ENCODE measurements at places on chromosomes 7 and 10. TPM values are rescaled to one million over a fixed set of nuclear protein-coding genes. Genes with fewer than 3 reads are reported as not detected.

DNA sequence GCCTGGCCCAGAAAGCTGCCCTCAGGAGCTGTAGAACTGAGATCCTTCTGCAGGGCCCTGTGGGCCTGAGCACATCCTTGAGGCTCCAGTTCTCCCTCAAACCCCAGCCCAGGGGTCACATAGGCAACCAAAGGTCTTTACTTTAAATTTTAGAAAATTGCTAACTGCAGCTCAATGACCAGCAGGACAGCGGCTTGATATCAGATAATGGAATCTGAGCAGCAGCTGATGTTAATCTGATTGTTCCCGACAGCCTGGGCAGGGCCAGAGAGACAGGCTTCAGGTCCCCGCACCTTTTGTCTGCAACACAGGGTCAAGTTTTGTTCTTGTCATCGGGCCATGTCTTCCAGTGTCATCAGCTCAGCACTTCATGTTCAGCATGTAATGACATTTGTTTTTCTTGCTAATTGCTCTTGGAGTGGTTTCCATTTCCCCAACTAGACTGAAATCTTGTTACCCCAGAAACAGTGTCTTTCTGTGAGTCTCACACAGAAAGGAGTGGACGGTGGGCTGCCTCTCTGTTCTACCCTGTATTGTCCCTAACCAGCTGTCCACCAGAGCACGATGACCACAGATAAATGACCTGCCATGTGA lies 91.0 kb downstream of the PAXIP1 start:
- peaks cover 9% of the 10 kb centered on the region for H3K27me3 ChIP-seq
- H3K36me3 ChIP-seq = no peaks in the 10 kb centered on the region
- no peak for DNase-seq
- H3K4me1 ChIP-seq = no peaks in the 10 kb centered on the region
- H3K4me3 ChIP-seq = no peak overlapping the region
- H3K27ac ChIP-seq = no peak overlapping the region

DNA sequence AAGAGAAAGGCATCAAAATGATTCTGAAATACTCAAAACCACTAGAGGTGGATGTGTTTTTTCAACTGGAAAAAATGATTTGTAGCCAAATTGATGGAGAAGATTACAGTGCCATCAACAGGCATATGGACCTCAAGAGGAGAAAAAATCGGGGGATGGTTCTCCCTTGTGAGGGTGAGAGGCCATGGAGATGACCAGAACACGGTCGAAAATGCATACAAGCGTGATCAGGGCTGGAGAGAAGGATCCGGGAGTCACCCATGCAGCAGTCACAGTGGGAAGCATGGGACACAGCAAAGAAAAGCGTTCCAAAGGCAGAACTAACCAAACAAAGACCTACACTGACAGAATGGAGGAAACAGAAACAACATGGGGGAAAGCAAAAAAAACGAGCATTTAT lies 80.3 kb downstream of the SLC37A3 start:
- no peaks in the 10 kb centered on the region for H3K36me3 ChIP-seq
- peaks cover under 1% of the 10 kb centered on the region for H3K4me1 ChIP-seq
- no peak for DNase-seq
- H3K27me3 ChIP-seq = no peaks in the 10 kb centered on the region
- no peak overlapping the region for H3K4me3 ChIP-seq
- H3K27ac ChIP-seq = no peak overlapping the region

GRCh38 chr10:77036993-77037734 lies 600.4 kb downstream of the KCNMA1 start:
- no peak overlapping the region for H3K27ac ChIP-seq
- H3K4me1 ChIP-seq = no peaks in the 10 kb centered on the region
- H3K4me3 ChIP-seq = no peak overlapping the region

Gene GJD4
- total RNA-seq = not detected

DNA sequence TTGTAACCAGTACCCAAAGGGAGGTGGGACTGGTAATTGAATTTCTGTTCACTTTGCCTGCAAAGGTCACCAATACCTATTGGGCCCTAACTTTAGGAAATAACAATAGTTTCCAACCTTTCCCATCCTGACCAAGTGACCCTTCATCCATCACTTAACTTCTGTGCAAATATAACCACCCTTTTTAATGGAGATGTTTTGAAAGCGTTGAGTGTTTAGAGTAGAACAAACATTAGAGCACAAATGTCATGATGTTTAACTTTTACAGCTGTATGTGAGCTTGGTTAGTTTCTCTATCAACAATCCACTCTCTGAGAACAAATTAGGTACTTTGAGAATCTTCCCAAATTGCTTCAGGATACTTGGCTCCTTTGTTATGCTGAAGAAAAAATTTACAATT lies 66.4 kb downstream of the MET start:
- no peak for DNase-seq
- no peaks in the 10 kb centered on the region for H3K4me1 ChIP-seq

Gene TMEM196
- 0.07 TPM for total RNA-seq

Gene CALN1
- 15.2 TPM for total RNA-seq

Gene CALD1
- 170 TPM for total RNA-seq

Gene NRP1
- total RNA-seq = 2.1 TPM

DNA sequence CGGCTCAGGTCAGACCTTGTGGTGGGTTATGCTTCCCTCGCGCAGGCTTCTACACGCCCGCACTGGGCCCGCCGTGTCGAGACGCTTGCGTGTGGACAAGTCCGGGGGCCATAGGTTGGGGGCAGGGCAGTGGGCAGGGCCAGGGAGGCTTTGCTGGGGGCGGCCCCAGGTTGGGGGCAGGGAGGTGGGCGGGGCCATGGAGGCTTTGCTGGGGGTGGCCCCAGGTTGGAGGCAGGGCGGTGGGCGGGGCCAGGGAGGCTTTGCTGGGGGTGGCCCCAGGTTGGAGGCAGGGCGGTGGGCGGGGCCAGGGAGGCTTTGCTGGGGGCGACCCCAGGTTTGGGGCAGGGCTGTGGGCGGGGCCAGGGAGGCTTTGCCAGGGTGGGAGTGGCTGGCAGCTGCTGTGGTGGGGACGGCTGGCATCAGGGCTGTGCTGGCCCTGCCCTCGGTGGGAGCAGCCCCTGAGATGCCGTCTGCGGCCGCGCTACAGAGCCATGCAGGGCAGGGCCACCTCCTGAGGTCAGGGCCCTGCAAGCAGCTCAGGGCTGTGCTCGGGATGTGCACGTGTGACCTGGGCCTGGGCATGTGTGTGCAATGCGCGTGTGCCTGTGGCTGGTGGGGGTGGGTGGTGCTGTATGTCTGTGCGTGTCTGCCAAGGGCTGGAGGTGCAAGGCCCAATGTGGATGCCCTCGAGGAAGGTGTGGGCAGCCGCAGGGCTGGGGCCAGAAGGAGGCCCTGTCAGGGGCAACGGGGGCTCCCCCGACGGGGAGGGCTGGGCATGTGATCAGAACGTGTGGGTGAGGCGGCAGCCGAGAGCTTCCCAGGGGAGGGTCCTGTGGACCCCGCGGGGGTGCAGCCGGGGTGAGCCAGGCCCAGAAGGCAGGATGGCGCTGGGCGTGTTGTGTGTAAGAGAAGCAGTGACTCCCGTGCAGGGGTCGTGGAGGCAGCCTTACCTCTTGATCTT lies 72.5 kb upstream of the NKX6-2 start:
- no peak overlapping the region for H3K4me3 ChIP-seq
- no peaks in the 10 kb centered on the region for H3K27me3 ChIP-seq
- H3K36me3 ChIP-seq = no peaks in the 10 kb centered on the region
- H3K27ac ChIP-seq = no peak overlapping the region
- peaks cover 6% of the 10 kb centered on the region for H3K4me1 ChIP-seq
- DNase-seq = peak; percentile 63

DNA sequence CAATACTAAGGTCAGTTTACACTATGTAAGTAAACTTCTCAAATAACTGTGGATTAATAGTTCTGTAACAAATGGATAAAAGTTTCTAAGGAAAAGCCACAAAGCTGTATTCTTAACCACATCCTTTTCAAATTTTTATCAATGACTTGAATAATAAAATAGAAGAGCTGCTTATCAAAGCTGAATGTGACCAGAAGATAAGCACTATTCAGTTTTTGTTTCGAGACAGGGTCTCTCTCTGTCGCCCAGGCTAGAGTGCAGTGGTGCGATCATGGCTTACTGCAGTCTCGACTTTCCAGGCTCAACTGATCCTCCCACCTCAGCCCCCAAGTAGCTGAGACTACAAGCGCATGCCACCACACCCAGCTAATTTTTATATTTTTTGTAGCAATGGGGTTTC lies 17.0 kb downstream of the UPF2 start:
- no peak overlapping the region for H3K4me3 ChIP-seq
- no peaks in the 10 kb centered on the region for H3K27me3 ChIP-seq
- H3K4me1 ChIP-seq = no peaks in the 10 kb centered on the region
- peaks cover 24% of the 10 kb centered on the region for H3K36me3 ChIP-seq

DNA sequence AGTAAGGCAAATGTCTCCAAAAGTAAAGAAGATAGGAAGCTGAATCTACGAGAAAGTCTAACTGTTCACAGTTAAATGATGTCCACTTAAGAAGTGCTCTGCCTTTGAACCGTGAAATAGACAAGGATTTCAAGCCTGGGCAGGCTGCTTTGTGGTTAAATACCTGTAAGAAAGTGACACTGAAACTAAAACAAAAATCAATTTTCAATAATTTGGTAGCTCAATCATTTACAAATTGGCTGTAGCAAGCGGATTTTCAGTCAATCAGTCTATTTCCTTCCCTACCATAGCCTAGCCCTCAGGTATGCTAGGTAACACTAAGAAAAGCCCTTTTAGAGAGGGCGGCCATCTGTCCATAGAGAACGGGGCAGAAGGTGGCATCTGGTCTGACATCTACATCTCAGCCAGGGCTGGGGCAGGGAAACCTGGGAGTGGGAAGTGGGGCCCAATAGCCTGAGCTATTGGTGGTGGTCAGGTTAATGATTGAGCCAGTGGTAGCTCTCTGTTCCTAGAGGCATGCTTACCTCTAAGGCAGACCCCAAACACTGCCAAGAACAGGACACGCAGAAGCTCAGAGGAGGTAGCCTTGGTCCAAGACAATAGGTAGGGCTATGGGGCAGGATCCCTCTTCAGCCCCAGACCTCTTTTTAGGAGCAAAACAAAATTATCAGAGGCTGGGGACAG lies 223.2 kb downstream of the CCSER2 start:
- H3K36me3 ChIP-seq = no peaks in the 10 kb centered on the region
- H3K27me3 ChIP-seq = no peaks in the 10 kb centered on the region
- H3K4me1 ChIP-seq = no peaks in the 10 kb centered on the region
- peak; percentile 13 for DNase-seq

DNA sequence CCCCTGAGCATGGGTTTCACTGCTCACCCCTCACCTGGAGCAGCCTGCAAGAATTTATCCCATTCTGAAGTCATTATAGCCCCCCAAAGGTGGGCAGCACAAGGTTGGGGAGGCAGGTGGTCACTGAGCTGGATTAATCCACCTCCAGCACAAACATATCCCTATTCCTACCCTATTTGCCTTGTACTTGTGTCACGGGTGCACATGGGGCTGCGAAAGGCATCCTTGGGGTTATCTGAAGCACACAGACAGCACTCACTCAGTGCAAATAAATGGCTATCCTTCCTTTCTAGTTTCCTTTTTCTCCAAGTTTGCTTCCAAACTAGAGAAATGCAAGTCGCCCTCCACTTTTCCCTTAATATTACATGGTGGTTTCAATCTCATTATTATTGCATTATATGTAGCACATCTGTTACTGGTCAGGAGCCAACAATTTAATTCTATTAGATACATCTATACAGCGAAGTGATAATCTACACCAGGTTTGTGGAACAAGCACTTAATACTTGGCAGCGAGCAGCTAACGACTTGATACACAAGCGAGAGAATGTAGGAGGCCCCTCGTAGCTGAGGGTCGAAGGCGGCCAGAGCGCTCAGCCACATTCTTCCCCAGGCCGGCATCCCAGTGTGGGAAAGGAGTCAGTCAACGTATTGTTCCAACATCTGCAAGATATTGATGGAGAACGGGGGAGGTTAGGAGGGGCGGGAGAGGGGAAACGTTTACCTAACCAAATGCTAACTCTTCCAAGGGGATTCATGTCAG lies 121.3 kb upstream of the HABP2 start:
- no peak overlapping the region for H3K4me3 ChIP-seq
- DNase-seq = no peak
- no peak overlapping the region for H3K27ac ChIP-seq
- no peaks in the 10 kb centered on the region for H3K36me3 ChIP-seq
- H3K4me1 ChIP-seq = no peaks in the 10 kb centered on the region

- H3K4me1 ChIP-seq = peaks cover 30% of the 10 kb centered on the region
- H3K27me3 ChIP-seq = no peaks in the 10 kb centered on the region
- H3K36me3 ChIP-seq = no peaks in the 10 kb centered on the region
- H3K4me3 ChIP-seq = no peak overlapping the region
- no peak overlapping the region for H3K27ac ChIP-seq
- no peak for DNase-seq
These were observed 59.9 kb upstream of the EFCAB10 start for GRCh38 chr7:105640956-105641810.

Gene CCDC7
- total RNA-seq = 0.74 TPM

GRCh38 chr10:3042589-3042988 lies 24.8 kb upstream of the PFKP start:
- peaks cover 14% of the 10 kb centered on the region for H3K4me1 ChIP-seq
- H3K36me3 ChIP-seq = no peaks in the 10 kb centered on the region
- DNase-seq = no peak
- H3K27me3 ChIP-seq = no peaks in the 10 kb centered on the region
- no peak overlapping the region for H3K4me3 ChIP-seq

GRCh38 chr7:2541291-2542010 lies 13.9 kb downstream of the BRAT1 start:
- H3K27ac ChIP-seq = no peak overlapping the region
- DNase-seq = no peak
- no peaks in the 10 kb centered on the region for H3K4me1 ChIP-seq
- H3K36me3 ChIP-seq = peaks cover 15% of the 10 kb centered on the region

DNA sequence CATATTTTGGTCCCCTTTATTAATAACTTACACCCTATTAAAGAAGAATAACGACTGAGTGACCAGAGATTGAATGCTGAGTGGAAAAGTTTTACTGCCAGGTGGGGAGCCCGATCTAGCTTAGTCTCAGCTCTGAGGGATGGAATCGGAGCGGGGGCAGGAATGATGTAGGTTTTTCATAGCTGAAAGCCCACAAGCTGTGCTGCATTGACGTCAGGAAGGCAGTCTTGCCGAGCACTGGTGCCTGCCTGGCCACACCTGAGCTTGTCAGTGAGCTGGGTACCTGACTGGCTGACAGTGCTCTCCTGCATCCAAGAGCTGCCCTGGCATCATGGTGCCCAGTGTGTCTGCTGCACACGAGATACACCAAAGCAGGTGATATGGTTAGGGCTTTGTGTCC lies 34.8 kb downstream of the GRK5 start:
- 0 out of 2 replicates have a peak, but pooled peaks cover 2% of the 10 kb centered on the region for H3K4me1 ChIP-seq
- no peaks in the 10 kb centered on the region for H3K27me3 ChIP-seq
- H3K36me3 ChIP-seq = no peaks in the 10 kb centered on the region
- H3K27ac ChIP-seq = no peak overlapping the region

- no peak overlapping the region for H3K4me3 ChIP-seq
- H3K27ac ChIP-seq = no peak overlapping the region
- no peaks in the 10 kb centered on the region for H3K36me3 ChIP-seq
These were observed 24.8 kb downstream of the TBC1D12 start for GRCh38 chr10:94427166-94427565.

Gene NPSR1
- total RNA-seq = not detected

Gene ZP3
- total RNA-seq = 1.4 TPM

DNA sequence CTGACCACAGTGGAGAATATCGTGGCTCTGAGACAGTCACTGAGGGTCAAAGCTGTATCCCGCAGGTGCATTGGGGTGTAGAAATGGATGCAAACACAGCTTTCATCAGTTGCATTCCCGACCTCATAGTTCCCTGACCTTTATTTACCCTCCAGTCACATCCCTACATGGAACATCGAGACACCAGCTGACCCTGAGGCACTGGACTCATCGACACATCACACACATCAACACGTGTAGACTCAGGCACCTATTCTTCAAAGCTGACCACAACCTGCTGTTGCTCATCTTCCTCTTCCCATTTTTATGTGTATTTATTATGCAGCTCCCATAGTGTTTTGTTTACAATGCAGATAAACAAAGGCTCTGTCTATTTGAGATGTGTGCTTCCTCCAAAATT lies 396.9 kb upstream of the NRP1 start:
- no peak overlapping the region for H3K4me3 ChIP-seq
- DNase-seq = no peak
- H3K36me3 ChIP-seq = no peaks in the 10 kb centered on the region

Measured in H1 (cell line).